NCI-H2029 (cell line): ENCODE measurements at places on chromosomes 7 and 10.

- no peak for DNase-seq
Measured at GRCh38 chr10:117537904-117538524, 4.5 kb upstream of the EMX2 start.

DNA sequence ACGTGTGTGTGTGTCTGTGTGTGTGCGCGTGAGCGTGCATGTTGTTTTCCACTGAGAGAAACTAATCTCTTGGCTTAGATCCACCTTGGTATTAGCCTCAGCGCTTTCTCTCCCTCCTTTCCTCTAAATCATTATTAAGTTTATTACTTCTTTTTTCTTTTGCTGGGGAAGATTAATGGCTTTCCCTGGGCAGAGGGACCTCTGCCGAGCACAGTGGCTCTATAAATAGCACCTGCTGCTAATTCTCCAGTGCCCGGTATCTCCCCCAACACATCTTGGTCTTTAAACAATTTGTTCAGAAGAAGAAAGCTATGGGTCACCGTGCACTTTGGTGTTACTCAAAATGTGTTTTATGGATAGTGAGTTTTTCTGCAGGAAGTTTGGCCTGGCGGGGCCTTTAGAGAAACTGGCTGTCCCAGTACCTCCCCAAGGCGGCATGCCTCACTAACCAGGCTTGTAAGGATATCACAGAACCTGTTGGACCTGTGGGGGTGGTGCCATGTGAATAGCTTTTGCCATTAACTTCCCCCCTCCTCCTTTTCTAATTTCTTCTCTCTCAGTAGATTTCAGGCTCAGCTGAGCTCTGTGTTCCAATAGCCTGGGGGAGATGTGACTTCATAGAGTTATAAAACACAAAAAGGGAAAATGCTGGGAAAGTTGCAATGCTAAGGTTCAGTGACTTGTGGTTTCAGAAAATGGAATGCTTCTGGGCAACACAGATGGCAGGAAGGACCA lies 70.1 kb upstream of the RAB11FIP2 start:
- DNase-seq = no peak

DNA sequence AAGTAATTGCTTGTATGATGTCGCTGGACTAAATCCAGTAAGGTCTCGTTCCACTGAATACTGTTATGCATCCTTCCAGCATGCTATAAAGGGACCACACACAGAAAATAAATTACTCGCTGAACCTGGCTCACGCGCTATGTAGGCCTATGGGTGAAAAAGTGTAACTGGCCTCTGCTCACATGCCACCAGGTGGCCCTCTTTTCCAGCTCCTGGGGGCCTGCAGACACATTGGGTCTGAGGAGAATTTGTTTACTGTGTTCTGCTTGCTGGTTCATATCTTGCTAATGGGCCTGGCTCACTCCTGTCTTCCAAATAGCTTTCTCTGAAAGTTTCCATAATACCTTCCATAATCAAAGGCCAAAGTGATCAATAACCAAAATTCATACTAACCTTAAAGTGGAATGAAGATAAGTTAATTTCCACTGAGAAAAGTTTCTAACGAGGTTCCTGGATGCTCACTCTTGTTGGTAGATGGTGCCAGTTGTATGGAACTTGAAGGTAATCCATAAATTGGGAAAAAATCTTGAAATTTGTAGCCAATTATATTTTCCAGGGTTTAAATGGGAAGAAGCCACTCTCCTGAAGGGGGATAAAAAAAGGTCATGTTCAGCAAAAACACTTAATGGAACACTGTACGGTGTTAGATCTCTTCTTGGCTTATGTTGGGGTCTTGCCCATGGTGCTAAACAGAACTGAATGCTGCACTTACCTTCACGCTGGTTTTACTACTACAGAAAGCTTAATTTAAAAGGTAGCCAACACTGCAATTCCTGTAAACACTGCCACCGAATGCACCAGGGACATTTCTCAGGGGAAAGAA lies 27.0 kb upstream of the ZPBP start:
- no peak for DNase-seq

DNA sequence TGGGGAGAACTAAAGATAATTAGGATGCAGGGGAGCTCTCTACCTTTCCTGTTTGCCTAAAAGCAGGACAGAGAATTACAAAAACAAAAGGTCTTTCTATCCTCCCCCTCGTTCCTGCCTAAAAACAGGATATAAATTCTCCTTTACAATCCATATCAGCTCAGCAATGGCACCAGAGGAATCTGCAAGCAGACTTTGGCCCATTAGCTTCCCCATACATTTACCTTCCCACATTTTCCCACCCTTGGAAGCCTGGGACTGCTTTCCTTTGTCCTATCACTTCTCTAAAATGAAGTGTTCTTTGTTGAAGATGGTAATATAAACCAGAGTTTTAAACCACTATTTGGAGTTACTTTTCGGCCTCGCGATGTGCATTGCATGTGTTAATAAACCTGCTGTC lies 15.5 kb downstream of the SHTN1 start:
- no peak for DNase-seq

DNA sequence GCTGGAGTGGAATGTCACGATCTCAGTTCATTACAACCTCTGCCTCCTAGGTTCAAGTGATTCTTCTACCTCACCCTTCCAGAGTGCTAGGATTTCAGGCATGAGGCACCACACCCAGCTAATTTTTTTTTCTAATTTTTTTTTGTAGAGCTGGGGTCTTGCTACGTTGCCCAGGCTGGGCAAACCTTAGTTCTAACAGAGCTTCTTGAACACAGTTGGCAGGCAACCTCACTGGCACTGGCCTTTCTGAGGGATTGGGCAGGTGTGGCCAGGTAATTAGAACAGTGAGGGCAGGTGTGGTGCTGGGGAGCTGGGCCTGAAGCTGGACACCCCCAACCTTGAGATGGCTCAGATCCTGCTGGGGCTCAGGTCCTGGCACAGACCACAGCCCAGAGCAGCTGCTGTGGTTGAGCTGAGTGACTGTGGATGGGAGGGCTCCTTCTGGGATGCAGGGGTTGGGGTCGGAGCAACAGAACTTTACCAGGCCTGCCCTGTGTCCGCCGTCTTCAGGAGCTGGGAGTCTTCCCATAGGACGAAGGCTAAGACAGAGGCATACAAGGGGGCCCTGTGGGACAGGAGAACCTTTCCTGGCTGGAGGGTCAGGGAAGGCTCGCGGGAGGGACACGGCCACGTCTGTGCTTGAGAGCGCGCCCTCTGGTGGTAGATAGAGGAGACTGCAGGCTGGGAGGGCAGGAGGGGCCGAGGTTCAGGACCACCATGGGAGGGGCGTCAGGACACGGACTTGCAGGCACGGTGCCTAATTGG lies 48.2 kb downstream of the COL26A1 start:
- DNase-seq = no peak

GRCh38 chr10:58698777-58699356 lies 186.2 kb downstream of the BICC1 start:
- DNase-seq = no peak

DNA sequence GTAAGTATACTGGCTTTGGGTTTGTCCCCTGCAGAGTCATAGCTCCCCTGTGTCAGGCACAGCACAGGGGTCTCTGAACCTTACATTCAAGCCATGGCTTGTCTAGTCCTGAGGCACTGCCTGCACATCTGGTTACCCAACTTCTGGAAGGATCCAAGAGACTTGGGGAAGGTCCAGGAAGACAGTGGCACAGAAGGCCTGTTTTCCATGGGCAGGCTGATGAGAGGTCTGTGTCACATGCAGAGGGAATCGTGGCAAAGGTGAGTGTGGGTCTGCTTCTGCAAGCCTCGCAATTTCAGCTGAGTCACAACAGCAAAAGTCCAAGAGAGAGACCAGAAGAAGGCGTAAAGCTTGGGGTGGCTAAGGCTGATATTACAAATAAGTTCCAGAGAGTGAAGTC lies 28.4 kb upstream of the BMPR1A start:
- DNase-seq = no peak

DNA sequence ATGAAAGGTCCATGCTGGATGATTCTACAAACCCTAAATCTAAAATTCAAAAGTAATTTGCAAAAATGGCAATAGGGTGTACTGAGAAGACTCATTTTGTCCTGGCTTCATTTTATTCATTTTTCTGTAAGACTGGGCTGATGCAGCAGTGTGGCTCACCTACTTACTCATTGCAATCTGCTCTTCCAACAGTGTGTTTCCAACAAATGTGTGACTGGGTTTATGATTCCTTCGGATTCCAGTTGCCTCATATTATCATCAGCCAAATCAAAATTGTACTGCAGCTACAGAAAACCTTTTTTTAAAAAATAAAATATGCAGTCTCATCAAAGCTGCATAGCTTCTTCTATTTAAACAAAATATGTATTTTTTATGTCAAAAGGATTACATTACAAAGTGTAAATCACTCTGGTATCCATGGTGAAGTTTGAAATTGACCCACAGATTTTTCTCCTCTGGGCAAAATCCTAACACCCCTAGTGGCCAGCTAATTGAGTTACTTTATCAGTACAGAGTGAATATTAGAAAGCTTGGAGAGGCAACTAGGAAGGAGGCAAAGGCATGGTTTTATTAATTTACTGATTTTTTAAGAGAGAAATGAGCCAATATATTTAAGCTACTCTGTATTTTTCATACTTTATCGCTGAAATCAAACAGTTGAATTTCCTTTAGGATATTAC lies 390.3 kb downstream of the MAGI2 start:
- no peak for DNase-seq

- no peak for DNase-seq
Measured at GRCh38 chr7:17305387-17306171, 7.1 kb downstream of the AHR start.

GRCh38 chr7:8063706-8064297 lies 95.2 kb downstream of the GLCCI1 start:
- DNase-seq = no peak

GRCh38 chr7:142770661-142771352 lies at the start of gene PRSS2:
TSS of gene PRSS2 (plus strand) at chr7:142770970. CDS start at chr7:142770983, 13 bp downstream.
- no peak for DNase-seq

GRCh38 chr10:107614939-107615685 lies 450.6 kb upstream of the SORCS1 start:
- DNase-seq = peak; percentile 37

GRCh38 chr7:2758673-2759616 lies 70.9 kb downstream of the AMZ1 start:
- no peak for DNase-seq

DNA sequence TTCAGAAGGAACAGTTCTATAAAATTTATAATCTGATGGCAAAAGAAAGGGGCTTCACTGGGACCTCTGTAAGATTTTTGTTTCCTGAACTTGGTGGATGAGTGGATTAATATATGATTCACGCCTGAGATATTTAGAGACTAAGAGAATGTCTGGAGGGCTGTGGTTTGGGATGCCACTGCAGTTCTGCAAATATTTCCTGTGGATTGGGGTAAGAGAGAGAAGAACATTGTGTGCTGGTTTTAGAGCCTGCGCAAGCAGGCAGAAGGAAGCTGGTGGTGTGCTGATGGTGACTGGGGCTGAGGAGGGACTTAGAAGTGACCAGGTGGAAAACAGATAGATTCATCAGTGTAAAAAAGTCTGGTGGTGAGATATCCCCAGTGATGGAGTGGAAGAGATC lies 87.0 kb downstream of the SUGCT start:
- DNase-seq = no peak
